ENCODE measurements at places on chromosomes 5 and 9. TPM values are rescaled to one million over a fixed set of nuclear protein-coding genes. Genes with fewer than 3 reads are reported as not detected.

The ZBTB6 gene
- total RNA-seq = 6.6 TPM

The SPINK6 gene
- not detected for total RNA-seq

The AMBP gene
- not detected for total RNA-seq

The C9orf153 gene
- 2.8 TPM for total RNA-seq

The MAMDC4 gene
- 1.6 TPM for total RNA-seq

The TXNDC8 gene
- total RNA-seq = not detected

The PHF19 gene
- 22.2 TPM for total RNA-seq

The CD180 gene
- total RNA-seq = 9.2 TPM

The WWC1 gene
- total RNA-seq = 12.2 TPM

The INSL4 gene
- not detected for total RNA-seq

The MRPL41 gene
- 54.7 TPM for total RNA-seq

The PLAC8L1 gene
- total RNA-seq = not detected

The LRRC19 gene
- total RNA-seq = not detected

The TPPP gene
- 5.8 TPM for total RNA-seq

The SPATA31E1 gene
- total RNA-seq = not detected

The PELO gene
- 11.9 TPM for total RNA-seq

The FCHO2 gene
- 28.2 TPM for total RNA-seq

DNA sequence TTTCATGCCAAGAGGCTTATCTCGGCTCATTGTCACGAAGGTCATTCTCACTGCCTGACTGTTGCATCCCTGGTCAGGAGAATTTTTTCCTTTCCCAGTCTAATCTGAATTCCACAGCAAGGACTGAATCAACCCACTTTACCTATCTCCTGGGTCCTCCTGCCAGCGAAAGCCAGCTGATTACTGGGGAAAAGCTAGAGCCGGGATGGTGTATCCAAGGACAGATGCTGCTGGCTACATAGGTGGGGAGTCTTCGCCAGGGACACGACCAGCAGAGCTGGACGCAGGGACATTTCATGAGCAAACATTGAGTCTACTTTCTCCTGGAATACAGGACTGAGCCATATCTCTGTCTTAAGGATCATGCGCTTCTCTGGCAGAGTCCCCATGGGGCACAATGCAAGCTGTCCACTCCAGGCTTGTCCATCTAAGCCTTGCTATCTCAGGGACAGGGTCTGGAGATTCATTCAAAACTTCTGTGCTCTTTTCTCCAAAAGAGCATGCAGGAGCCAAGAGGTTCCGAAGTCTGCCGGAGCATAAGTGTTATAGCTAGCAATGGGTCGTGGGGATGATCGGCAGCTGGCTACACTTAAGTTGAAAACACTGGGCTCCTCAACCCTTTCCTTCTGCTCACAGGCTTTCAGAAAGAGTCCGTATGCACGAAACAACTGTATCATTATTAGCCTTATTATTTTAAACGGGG, 6.5 kb upstream of the HAND1 start:
- no peak for DNase-seq

- DNase-seq = no peak
Measured at GRCh38 chr5:116456036-116456435, 118.6 kb downstream of the SEMA6A start.

DNA sequence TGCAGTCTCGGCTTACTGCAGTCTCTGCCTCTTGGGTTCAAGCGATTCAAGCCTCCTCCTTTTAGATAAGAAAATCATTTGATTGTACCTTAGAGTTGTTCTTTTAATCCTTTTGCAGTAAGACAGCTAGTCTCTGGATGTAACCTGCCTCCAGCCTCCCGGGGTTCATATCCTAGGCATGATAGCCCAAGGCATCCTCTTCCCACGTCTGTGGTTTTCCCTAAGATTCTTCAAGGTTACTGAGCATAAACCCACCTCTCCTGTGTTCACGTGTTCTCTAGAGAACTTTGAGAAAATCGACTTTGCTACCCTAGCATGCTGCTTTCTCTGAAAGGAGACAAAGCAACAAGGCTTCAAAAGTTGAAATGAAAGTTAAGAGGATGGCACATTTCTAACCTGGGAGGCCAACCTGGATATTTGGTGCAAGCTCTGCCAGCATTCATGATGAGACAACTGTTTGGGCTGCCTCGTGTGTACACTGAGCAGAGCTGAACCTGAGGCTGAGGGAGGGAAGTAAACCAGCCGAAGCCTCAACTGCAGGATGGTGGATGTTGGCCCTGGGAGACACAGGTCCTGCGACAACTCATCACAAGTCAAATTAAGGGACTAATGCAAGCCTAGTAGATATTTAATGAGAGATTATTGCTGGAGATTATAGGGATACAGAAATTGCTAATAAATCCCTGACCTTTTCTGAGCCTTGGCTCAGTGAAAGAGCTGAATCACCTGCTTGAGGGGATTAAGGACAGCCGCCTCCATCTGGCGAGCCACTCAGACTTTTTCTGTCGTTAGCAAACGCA, 261.8 kb downstream of the ARHGAP26 start:
- no peak for DNase-seq

GRCh38 chr5:62732677-62733121, 154.1 kb downstream of the LRRC70 start:
- DNase-seq = no peak

GRCh38 chr5:134103998-134104654, 10.4 kb upstream of the TCF7 start:
- no peak for DNase-seq

GRCh38 chr5:143606043-143606752, 202.7 kb upstream of the NR3C1 start:
- DNase-seq = no peak

DNA sequence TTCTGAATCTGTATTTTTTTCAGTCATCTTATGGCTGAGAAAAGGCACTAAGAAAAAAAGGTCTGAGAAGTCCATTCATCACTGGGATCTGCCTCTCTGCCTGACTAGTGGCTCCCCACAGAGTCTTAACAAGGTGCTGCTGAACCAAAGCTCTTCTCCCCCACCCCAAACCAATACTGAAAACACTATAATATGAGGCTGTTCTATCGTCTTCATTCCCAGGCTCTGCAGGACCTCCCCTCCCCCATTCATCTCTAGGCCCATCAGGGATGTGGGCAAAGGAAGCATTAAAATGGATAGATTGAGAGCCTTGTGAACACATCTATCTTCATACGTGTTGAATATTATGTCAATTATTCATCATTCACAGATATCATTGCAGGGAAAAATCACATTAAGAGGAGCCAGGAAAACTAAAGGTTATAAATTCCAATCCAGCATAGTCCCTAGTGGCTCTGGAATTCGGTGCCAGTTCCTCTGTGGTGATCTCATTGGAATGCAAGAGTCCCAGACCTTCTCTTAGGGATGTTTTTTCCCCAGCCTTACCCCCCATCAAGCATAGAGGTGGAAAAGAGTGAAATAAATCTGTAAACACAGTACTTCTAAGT, 44.3 kb upstream of the GPR151 start:
- no peak for DNase-seq

DNA sequence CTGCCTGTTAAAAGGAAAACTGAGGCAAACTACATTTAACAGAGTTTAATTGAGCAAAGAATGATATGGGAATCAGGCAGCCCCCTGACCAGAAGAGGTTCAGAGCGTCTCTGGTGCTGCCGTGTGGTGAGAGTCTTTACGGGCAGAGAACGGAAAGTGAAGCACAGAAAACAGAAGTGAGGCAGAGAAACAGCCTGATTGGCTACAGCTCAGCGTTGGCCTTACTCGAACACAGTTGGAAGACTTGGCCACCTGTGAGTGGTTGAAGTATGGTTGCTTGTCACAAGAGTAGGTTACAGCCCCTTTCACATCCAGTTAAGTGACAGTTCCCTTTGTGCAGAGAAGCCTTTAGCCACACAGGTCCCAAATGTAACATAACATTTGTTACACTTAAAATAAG, 16.9 kb upstream of the FBP1 start:
- DNase-seq = no peak

DNA sequence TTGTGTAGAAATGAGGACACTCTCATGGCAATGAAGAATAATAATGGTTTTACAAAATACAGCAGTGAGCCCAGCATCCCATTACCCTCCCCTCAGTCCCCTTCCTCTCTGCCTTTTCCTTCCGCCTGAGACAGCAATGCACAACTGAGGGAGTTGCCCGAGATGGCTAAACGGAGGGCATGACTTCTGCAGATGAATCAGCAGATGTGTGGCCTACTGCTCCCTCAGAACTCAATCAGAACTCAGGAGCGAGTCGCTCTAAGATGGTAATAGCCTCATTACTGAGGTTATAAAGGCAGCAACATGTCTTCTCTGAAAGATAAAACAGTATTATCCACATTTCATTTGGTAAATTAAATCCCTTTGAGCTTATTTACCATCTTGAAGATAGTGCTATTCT, 326.6 kb downstream of the ENC1 start:
- DNase-seq = no peak

DNA sequence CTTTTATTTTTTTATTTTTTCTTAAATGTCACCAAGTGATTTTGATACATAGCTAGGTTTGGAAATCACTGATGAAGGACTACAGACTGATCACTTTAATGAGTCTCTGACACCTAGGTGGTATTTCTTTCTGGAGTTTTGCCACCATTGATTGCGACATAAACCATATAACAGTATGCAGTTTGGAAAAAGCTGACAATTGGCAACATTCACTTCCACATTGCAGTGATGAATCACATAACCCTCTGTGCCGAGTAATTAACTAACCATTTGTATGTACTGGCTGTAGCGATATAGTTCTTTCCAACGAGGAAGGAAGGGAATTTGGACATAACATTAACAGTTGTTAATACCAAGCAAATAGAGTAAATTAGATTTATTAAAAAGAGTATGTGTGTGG, 222.9 kb upstream of the EFNA5 start:
- DNase-seq = no peak

GRCh38 chr5:33238826-33239695, 201.7 kb upstream of the TARS1 start:
- no peak for DNase-seq

DNA sequence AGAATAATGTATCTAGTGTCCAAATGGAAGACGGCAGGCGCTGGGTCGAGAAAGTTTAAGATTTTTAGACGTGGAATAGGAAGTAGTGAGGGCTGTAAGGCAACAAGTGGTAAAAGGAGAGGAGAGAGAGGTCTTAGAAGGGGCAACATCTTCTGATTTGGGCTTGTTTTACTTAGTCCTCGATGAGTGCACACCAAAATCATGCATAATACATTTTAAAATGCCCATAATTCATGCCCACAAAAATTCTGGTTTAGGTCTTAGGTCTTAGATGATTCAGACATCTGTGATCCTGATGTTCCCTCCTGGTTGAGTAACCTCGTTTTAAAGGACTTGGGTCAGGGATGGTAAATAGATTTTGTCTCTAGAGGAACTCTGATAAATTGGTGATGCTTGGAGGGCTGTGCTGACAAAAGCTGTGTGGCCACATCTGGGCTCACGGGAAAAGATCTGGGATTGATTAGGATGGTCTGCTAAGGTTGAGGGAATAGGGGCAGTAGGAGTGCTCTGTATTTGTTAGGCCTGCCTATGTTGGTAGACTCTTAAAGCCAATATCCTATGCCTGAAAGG, 476.3 kb downstream of the CCDC171 start:
- no peak for DNase-seq

DNA sequence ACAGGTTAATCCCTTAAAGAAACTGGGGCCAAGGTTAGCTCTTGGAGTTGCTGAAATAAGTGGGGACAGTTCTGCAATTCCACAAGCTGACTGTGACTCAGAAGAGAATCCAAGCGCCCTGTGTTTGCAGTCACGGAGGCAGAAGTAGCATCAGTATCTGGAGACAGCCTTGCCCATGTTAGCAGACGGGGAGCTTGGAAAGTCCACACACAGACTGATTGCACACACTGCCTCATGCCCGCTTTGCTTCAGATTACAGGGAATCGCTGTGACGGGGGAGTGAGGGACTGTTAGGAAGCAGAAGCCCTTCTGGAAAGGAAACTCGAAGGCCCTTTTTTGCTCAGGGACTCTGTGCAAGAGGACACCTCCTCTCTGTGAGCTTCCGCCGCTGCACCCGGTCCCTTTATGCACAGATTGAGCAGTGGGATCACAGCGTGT, 30.9 kb upstream of the PPP1R26 start:
- DNase-seq = no peak

DNA sequence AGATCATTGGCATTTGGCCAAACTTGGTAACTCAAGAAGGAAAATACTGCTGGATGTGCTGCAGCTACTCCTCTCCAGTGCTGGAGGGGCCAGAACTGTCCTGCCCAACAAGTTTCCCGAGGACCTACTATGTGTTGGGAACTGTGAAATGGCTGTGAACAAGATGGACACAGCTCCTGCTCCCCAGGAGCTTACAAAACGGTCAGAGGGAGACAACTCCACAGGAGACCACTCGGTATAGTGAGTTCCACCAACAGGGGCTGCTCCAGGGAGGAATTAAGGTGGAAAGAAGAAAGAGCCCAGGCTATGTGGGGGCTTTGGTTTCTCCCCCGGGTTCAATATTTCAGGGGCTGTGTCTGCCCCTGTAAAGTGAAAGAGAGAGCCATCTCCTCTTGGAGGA, 78.8 kb downstream of the GNA14 start:
- DNase-seq = no peak

DNA sequence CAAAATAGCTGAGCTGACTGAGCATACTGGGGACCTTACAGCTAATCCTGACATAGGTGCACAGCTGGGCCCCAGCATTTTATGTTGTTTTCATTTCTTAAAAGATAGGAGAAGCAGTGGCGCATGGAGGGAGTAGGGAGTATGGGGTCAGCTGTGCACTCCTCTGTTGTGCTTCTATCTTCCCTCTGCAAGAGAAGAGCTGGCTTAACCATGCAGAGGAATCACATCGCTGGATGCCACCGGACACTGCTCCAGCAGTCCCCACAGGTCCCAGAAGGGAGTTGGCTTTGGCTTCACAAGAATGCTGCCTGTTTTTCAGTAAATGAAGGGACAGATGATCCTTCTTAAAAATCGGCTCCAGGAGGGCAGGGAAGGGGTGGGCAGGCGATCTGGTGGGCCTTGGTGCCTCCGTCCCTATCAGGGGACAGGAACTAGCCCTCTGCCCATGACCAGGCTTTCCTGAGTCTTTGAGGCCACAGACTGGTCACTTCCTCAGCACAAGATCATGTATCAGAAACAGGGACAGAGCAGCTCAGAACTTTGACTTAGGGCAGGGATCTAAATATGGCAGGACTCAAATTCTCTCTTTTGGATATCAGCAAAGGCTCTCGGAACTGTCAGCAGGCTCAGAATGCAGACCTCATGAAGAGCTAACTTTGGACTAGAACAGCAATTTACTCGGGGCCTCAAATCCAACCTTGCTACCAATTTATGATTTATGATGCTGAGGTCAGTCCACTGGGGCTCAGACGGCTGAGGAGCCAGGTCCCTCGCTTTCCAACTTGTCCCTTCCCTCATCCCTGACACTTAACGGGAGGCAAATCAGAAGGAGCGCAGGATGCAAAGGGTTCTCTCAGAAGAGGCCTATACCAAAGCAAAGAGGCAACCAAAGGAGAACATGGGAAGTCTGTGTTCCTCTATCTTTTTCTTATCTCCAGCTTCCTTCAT, 47.2 kb downstream of the MARCHF3 start:
- no peak for DNase-seq

- DNase-seq = no peak
Measured at GRCh38 chr5:75471193-75471592, 40.2 kb downstream of the CERT1 start.

DNA sequence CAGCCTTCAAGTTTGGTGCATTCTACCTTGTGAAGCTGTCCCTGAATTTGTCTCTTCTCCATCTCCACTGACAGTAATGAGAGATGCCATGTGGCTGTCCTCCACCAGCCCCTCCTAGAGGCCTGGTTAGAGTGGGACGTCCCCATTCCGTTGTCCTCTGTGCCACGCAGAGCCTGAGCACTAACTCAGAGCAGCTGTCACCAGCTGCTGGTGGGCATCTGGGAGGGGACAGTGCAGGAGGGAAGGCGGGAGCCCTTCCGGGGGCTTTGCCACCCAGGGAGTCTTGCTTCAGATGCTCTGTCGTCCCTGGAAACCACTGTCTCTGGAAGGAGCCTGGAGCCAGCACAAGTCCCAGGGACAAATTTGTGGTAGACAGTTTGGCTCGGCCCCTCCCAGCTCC, 78.6 kb downstream of the PDZD2 start:
- DNase-seq = no peak
